H4 (cell line): ENCODE measurements at places on chromosomes 2 and 18.

GRCh38 chr2:8847400-8847799 lies 10.0 kb upstream of the KIDINS220 start:
- DNase-seq: no peak

- no peak for DNase-seq
Observed at GRCh38 chr2:16117021-16117700, 176.8 kb downstream of the MYCN start.

- DNase-seq: no peak
Observed at GRCh38 chr2:30287190-30287840, 56.0 kb downstream of the LBH start.

- no peak for DNase-seq
Observed at GRCh38 chr2:71790226-71791060, 337.1 kb downstream of the DYSF start.
